ENCODE measurements at places on chromosomes 2 and 18. TPM values are rescaled to one million over a fixed set of nuclear protein-coding genes. Genes with fewer than 3 reads are reported as not detected.

ZNF638 gene
- 123 TPM for total RNA-seq

MROH2A gene
- not detected for total RNA-seq

ZNF2 gene
- total RNA-seq = 11.6 TPM

REG3A gene
- not detected for total RNA-seq

NGEF gene
- 3.4 TPM for total RNA-seq

SLC4A5 gene
- total RNA-seq = 0.83 TPM

CROCC2 gene
- not detected for total RNA-seq

ANKRD30BL gene
- not detected for total RNA-seq

CD226 gene
- 6.4 TPM for total RNA-seq

EML6 gene
- total RNA-seq = 1.7 TPM

CDCA7 gene
- total RNA-seq = 8.8 TPM

NPPC gene
- not detected for total RNA-seq

LINC00305 gene
- total RNA-seq = not detected

MYOM1 gene
- 3.0 TPM for total RNA-seq

KIAA2012 gene
- 0.09 TPM for total RNA-seq

FBXO48 gene
- total RNA-seq = 0.37 TPM

SULT1C2 gene
- total RNA-seq = not detected

AQP12A gene
- total RNA-seq = not detected

CCT4 gene
- total RNA-seq = 217 TPM

AGPS gene
- 64.7 TPM for total RNA-seq

VWC2L gene
- total RNA-seq = not detected
